Coronary artery (tissue), 2 donors: ENCODE measurements at places on chromosomes 6 and 20.

DNA sequence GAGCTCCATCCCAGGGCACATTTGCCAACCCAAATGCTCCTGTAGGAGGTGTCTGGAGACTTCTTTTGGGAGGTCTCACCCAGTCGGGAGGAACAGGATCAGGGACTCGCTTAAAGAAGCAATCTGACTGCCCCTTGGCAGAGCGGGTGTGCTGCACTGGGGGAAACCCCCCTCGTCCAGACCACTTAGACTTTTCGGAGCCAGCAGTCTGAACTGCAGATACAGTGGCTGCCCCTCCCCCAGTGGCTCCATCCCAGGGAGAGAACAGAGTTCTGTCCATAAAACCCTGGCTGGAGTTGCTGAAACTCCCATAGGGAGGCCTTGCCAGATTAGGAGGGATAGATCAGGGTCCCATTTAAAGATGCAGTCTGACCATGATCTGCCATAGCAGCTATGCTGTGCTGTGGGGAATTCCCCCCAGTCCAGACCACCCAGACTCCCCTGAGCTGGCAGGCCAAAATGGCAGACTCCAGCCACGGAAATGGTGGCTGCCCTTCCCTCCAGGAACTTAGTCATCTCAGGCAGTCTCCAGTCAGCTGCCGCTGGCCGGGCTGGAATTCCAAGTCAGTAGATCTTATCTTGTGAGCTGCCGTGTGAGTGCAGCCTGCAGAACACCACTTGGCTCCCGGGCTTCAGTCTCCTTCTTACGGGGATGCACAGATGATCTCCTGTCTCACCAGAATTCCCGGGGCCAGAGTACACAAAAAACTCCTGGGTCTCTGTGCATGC lies 278.1 kb upstream of the SASH1 start:
- DNase-seq: no peak

GRCh38 chr6:38269461-38270172 lies 370.1 kb downstream of the BTBD9 start:
- no peak for DNase-seq

DNA sequence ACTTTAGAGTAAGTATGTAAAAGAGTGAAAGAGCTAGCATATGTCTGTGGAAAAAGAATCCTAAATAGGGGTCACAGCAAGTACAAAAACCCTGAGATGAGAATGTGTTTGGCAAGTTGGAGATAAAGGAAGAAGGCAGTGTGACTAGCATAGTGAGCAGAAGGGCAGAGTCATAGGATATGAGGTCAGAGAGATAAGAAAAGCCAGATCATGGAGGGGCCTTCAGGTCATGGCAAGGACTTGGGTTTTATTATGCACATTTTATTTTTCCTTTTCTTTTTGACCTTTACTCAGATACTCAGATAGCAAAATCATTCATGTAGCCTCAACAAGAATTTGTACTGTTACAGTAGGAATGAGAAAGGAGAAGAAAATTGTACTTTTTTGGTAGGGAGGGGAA lies 138.0 kb downstream of the GJA1 start:
- no peak for DNase-seq

- no peak for DNase-seq
Measured at GRCh38 chr6:2042956-2043648, 202.3 kb downstream of the GMDS start.

GRCh38 chr6:155078331-155078745 lies 83.2 kb downstream of the TIAM2 start:
- DNase-seq: no peak

GRCh38 chr6:136923116-136923953 lies 1.2 kb downstream of the SLC35D3 start:
- no peak for DNase-seq

GRCh38 chr6:117483004-117483644 lies 650 bp downstream of the DCBLD1 start:
- peak; percentile 82 for DNase-seq

- no peak for DNase-seq
Measured at GRCh38 chr6:118881440-118882313, 12.3 kb upstream of the ASF1A start.

DNA sequence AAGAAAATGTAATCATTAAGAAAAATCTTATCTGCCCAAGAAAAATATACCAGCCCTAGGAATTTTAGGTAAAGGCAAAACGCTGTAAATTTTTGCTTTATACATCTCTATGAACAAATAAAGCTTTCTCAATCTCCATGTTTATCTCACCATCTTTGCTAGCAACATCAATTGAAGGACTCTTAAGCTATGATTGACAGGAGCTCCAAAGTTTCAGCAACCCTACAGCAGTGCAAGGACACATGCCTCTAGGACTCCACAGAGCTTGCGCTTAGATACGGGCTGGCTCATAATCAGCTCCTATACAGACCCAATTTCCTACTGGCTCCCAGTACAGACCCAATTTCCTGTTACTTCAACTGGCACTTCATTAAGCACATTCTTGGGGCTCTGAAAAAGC lies 4.3 kb downstream of the NANP start:
- no peak for DNase-seq

- no peak for DNase-seq
Measured at GRCh38 chr6:145047891-145048290, 687.4 kb downstream of the EPM2A start.

GRCh38 chr6:3535033-3535775 lies 78.4 kb upstream of the SLC22A23 start:
- peak; percentile 19 for DNase-seq

DNA sequence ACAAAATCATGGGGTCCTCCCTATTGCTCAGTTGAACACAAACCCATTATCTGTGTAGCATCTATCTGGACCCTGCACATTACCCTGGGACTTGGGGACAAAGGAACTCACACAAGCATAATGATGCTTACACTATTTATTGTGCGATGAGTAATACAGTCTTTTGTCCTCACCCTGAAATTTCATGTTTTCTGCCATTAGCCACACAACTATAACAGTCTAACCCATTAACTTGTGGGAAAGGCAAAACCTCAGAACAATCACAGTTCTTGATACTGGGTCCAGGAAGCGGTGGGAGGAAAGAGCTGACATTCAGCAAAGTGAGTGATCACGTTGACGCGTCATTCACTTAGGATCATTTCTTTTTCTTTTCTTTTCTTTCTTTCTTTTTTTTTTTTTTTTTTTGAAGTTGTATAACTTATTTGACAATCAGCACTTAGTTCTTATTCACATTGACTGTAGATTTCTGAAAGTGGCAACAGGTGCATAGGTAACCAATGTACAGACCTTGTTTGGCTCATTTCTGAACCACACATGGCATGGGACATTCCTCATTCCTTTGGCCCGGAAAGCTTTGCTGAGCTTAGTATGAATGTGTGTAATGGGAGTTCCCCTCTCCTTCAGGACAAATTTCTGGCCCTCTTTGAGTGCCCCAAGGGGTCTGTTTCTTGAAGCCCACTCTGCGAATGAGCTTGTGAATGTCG lies 94.8 kb upstream of the CNKSR3 start:
- DNase-seq: no peak

DNA sequence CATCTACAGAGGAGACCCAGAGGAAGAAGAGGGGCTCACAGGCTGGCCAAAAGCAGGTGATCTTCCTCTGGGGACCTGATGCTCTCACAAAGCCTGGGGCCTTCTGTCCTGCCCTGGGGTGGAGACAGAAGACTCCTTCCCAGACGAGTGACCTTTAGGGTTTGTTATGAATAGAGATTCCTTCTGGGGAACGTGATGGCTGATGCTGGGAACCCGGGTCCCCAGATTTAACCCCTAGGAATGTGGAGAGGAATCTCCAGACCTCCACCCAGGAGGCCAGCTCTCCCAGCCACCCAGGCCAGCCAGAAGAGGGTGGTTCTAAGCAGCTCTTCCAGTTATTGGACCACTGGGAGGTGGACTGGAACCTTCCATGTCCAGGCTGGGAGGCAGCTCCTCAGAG lies 16.8 kb upstream of the CCN5 start:
- DNase-seq: no peak

DNA sequence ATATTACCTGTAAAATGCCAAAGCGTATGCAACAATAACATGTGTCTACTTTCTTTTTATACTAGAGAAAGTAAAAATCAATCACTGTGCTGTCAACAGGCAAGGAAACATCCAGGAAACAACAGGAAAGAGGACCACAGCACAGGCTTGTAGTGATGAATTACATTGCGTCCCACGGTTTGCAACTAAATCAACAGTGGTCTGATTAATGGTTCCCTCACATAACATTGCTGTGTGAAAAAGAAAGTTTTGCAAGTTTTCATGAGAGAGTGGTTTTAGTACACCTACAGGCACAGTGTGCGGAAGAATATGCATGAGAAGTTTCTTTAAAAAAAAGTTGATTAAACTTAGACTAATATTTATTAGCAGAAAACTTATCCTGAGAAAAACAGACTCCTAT lies 329.5 kb upstream of the HSF2 start:
- no peak for DNase-seq

- DNase-seq: no peak
Measured at GRCh38 chr6:14622909-14623505, 505.4 kb downstream of the CD83 start.

DNA sequence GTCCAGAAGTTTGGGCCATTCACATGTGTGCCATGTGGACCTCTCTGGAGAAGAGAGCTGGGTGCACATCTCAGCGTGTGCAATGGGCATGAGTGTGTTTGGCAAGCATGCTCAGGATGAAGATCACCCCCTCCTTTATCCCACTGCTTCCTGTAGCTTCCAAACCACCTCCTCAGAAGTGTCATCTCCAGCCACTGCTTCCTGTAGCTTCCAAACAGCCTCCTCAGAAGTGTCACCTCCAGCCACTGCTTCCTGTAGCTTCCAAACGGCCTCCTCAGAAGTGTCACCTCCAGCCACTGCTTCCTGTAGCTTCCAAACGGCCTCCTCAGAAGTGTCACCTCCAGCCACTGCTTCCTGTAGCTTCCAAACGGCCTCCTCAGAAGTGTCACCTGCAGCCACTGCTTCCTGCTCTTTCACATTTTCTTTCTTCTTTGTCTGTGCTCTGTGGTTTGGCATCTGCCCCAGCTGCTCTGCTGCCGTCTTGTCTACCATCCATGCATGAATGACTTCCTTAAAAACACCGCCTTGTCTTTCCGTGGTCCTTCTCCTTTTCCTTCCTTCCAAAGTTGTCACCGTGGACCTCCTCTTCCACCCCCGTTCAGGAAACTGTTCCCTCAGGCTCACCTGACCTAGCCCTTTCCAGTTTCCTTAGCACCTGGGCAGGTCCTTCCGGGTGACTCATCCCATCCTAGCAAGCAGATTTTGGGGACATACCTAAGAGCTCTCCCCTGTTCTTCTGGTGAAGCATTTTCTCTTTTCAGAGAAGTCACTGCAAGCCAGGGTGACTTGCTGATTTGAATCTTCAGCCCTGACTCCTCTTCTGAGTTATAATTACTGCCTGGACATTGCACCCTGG lies 43.5 kb upstream of the TIAM2 start:
- no peak for DNase-seq

GRCh38 chr20:33654680-33655161 lies 7.4 kb upstream of the C20orf144 start:
- no peak for DNase-seq

DNA sequence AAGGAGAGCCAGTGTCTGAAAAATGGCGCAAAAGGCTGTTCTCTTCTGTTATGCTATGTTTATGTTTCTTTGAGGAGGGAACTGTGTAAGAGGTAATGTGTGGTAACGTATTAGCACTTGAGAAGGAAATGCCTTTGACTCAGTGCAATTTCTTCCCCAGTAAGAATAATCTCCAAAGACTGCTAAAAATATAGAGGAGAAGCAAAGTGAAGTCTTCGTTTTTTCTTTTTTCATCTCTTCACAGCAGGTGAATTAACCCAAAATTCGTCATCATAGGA lies 47.1 kb upstream of the IFNGR1 start:
- no peak for DNase-seq

DNA sequence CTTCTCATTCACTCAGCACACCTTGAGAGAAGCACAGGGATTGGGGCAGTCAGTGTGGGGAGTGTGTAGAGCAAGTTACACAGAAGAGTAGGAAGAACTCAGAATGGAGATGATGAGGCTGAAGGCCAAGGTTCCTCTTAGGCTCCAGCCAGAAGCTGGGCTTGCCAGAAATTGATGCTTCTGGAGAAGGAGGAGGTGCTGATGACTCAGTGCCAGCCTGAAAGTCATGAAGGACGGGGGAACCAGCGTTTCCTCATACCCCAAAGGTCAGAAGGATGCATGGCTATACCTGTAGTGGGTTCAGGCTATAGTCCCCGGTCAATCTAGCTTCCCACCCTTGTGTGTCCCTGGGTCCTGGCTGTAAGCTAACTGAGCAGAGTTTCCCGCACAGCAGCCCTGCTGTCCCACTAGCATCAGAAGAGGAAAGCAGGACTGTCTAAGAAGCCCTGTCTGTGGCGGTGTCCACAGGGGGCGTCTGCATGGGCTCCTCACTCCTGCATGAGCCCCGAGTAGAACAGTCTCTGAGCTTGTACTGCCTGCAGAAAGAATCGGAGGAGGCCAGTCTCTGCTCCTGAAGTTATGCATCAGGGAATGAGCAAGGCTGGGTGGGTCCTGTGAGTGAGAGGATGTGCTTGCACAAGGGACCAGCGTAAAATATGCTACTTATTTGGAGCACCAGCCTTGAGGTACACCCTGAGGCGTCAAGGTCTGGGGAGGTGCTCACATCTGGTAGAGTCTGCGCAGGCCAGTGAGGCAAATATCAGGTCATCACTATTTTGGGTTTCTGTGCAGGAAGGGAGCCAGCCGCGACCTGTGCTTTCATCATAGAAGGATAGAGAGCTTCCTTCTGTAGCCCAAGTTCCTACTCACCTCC lies 148.5 kb downstream of the MRPL14 start:
- peak; percentile 35 for DNase-seq

DNA sequence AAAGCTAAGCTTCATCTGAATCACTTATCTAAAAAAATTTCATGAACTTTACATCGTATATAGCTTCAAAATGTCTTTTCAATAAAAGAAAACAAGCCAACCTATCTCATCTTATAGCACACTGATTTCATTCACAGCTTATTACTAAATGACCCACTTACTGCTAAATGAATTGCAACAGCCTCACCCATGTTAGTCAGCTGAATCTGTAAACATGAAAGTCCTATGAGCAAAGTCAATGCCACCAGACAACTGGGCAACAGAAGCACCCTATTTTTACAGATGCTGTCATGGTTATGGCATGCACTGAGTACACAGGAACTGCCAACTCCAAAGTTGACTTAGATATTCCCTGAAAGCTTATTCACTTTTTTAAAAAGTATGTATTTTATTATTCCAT lies 41.2 kb upstream of the DST start:
- peak; percentile 79 for DNase-seq

- DNase-seq: no peak
Measured at GRCh38 chr20:289693-290083, 862 bp downstream of the C20orf96 start.
